ENCODE measurements at places on chromosomes 5 and 9.

DNA sequence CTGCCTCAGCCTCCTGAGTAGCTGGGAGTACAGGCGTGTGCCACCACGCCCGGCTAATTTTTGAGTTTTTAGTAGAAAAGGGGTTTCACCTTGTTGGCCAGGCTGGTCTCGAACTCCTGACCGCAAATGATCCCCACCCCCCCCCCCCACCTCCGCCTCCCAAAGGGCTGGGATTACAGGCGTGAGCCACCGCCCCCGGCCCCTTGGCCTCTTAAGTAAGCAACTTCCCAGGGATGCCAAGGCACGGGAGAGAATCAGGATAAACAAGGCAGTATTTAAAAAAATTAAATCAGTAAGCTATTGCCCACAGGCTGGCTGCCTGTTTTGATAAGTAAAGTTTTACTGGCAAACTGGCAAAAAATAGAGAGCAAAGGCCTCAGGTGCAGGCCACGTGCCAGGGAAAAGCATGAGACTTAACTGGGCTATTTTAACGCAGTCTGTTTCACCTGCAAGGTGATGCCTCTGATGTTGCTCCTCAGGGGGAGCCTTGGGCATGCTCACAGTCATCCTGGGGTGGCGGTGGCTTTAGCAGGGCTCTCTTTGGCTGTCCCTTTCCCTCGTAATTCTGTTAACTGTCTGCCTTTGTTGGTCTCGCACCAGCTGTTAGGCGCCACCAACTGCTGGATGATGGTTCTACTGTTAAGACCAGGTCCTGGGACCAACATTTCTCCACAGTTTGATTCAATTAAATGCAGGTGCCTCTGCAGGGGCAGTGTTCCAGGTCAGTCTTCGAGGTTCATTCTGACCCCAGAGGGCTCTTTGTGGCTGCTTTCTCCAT lies 19.4 kb upstream of the RNF130 start:
- DNase-seq: no peak

DNA sequence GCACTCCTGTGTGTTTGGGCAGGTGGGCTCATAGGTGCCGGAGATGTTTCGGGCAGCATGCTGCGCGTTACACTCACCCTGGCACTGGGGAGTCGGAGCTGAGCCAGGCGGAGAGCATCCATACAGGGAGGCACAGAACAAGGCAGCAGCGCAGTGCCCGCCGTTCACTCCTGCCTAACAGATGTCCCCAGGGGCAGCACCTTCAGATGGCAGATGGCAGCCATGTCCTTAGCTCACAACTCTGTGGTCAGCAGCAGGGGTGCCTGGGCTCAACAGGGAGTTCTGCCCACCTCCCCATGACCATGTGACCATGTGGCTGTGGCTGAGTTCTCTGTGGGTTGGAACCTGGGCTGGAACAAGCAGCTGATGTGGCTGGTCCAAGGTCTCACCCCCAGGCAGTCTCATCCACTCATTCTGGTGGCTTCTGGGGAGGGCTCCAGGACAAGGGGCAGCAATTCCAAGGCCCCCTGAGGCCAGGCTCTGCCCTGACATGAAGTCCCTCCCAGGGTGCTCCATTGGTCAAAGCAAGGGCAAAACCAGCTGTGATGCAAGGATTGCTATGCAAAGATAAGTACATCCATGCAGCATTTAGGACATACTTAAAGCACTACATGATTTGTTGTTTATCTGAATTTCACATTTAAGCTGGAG lies 64.2 kb downstream of the MRPL36 start:
- no peak for DNase-seq

- DNase-seq: no peak
These were observed 192.4 kb downstream of the ADAMTSL1 start for GRCh38 chr9:18666348-18666747.

DNA sequence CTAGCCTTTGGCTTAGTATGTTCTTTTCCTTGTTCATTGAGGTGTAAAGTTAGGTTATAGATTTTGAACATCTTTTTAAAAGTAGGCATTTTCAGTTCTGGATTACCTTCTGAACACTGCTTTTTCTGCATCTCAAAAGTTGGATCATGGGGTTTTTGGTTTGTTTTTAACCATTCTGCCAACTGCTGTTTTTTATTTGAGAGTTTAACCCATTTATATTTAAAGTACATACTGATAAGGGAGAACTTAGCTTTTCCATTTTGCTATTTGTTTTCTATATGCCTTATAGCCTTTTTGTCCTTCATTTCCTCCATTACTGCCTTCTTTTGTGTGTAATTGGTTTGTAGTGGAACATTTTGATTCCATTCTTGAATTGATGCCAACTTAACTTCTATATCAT lies 30.5 kb upstream of the ZNF169 start:
- DNase-seq: no peak

DNA sequence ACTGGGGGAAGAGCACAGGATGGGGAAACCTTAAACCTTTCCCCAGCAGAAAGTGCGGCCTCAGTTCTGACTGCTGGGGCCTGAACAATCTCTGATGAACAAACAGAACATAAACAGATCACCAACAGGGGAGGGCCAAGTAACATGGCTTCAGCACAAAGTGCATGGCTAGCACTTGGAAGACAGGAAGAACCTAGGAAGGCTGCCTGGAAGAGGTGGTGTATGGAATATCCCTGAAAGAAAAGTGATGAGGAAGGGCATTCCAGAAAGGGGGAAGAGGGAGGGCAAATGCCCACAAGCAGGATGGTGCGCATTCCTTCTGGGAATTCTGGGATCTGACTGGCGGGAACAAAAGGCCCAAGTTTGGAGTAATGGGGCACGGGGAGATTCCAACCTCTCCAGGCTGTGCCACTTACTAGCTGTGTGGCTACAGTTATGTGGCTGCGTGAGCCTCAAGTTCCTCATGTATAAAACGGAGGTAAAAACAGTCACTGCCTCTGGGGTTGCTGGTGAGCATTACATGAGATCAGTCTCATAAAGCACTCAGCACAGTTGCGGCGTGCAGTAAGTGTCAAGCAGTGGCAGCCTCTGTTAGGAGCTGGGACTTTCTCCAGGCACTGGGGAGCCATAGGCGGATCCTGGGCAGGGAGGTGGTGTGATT lies 1.6 kb downstream of the PDGFRB start:
- no peak for DNase-seq

GRCh38 chr5:62773460-62773859 lies 194.8 kb downstream of the LRRC70 start:
- DNase-seq: no peak

DNA sequence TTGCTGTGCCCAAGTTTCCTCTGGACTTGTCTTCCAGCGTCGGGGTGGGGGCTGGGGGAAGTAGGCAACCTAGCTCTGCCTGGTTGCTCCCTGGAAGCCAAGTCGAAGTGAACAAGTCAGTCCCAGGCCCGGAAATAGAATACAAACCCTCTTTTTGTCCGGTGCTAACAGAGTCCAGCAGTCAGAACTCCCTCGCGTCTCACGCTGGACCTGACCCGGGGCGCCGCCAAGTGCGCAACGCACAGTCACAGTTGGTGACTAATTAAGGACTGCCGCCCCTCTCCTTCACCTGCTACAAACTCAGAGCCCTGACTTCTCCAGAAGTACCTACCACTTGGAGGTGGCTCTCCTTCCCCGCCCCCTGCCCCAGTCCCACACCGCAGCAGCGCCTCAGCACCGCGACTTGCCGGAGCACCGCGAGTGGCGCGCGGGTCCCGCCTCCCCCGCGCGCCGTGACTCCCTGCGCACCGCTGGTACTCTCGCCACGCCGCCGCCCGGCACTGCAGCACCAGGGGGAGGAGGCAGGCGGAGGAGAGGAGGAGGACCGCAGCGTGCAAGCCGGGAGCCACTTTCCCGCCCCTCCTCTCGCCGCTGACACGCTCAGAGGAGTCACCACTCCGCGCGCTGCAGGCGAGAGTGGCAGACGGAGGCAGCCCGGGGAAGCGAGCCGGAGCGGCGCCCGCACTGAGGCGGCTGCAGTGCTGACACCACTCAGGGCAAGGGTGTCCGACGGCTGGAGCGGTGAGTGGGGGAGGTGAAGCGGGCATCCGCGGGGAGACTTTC lies at the start of gene SV2C:
Gene SV2C, plus strand, starts transcription at position 612 of the 783 bp plus-strand sequence. CDS start 48,368 bp downstream, outside the sequence.
- no peak for DNase-seq

GRCh38 chr9:126155756-126156664 lies 170.6 kb upstream of the MVB12B start:
- DNase-seq: no peak

Measured in C1 segment of cervical spinal cord (tissue), 14 donors.